Central memory CD4-positive, alpha-beta T cell (primary cell): ENCODE measurements at places on chromosomes 4 and X.
A peak's percentile ranks its signal among the peaks of the same experiment; 100 is the strongest.

- DNase-seq, result no peak
Observed at GRCh38 chr4:17284323-17285175, 227.3 kb downstream of the QDPR start.

DNA sequence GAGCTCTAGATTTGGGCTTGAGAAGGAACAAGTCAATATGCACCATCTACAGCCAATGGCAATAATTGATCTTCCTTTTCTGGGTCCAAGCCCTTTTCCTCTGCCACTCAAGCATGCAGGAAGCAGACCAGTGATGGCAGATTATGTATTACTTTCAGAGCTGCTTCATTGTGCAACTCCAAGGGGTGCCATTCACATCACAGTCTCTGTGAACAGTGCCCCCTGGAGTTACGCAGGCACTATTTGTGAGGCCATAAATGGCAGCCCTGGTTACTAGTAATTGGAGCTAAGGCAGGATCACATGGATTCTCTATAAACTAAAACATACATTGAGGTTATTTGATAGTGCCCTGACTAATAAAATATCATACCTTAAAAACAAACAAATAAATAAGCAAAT lies 313.4 kb upstream of the SLC7A11 start:
- no peak for DNase-seq

DNA sequence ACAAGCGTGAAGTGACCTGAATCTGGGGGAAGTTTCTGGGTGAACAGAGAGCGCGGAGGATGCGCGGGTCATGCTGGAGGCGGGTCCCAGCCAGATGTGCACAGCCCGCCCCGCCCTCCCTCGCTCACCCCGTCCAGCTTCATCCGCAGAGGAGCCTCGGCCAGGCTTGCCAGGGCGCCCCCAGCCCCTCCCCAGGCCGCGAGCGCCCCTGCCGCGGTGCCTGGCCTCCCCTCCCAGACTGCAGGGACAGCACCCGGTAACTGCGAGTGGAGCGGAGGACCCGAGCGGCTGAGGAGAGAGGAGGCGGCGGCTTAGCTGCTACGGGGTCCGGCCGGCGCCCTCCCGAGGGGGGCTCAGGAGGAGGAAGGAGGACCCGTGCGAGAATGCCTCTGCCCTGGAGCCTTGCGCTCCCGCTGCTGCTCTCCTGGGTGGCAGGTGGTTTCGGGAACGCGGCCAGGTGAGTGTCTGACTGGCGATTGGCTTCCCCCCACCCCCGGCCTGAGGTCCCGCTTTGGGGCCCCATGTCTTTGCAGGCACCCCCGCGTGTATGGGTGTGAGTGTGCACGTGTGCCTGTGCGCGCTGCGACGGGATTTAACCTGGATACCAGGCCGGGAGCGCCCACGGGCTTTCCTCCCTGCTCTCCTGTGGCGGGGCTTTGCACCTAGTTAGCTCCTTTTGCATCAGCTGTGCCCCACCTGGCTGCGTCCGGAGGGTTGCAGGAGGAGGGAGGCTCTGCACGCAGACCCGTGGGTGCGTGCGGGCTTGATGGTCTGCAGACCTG lies at the start of gene EGFL6:
TSS of gene EGFL6 (plus strand) at position 123 of the 782 bp plus-strand sequence. CDS start at position 384, 261 bp downstream.
- DNase-seq, result no peak

DNA sequence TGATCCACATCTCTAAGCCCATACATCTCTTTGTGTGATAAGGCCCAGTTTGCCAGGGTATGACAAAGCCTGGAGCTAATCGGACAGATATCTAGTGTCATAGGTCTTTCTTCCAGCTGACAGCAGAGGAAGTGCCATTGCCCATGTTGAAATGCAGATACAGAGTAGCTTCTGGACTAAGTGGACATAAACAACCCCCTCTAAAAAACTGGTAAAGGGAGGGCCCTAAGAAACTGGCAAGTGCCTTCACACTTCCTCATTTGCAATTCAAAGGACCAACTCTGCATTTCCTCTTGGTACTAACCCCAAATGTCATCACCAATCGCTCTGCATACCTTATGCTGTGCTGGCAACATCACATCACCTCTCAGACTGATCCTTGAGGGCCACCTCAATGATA lies 20.8 kb downstream of the ARHGEF6 start:
- DNase-seq, result no peak

DNA sequence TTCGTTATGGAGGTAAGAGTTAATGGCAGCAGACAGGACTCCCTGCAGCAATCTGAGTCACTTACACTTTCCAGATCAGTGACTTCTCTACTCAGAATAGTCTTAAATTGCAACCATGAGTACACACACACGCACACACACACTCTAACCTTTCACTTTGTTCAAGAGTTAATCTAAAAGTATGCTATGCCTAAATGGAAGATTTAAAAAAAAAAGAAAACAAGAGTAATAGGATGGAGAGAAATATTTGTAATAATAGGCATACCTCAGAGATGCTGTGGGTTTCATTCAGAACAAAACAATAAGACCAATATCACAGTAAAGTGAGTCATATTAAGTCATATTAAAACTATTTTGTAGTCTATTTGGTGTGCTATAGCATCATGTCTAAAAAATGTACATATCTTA lies 969.1 kb upstream of the PCDH10 start:
- no peak for DNase-seq

DNA sequence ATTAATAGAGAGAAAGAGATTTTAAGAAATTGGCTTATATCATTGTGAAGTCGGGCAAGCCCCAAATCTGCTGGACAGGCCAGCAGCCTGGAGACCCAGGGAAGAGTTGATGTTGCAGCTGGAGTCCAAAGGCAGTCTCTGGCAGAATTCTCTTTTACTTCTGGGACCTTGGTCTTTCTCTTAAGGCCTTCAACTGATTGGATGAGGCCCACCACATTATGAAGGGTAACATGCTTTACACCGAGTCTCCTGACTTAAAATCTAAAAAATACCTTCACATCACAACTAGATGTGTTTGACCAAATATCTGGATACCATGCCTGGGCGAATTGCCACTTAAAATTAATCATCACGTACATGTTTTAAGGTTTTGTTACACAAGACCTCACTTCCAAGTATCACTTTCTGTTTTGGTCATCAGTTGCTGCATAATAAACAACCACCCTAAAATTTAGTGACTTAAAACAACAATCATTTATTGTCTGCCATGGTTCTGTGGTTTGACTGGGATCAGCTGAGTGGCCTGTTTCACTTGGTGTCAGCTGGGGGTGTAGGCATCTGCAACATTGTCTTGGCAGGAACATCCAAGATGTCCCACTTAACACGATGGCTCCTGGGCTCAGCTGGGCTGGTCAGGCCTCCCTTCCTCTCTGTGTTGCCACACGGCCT lies 3.4 kb downstream of the CD38 start:
- DNase-seq, result no peak

DNA sequence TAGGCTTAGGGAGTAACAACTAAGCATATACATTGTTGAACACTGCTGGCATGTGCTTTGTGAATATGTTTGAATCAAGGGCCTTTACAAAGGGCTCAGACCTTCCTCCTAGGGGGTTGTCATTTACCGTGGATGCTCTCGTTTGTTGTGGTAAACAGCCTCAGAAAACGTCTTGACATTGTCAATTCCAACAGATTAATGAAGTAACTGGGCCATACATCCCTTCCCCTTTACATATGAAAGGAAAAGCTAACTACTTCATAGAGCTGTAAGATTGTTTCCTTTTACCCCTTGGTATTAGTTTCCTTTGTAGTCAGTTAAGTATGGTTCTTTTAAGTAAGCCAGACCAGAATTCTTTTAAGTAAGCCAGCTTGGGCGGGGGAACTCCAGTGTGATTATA lies 42.9 kb downstream of the FAT4 start:
- no peak for DNase-seq

- peak; percentile 37 for DNase-seq
Observed at GRCh38 chrX:22135994-22136684, 104.0 kb downstream of the PHEX start.

- no peak for DNase-seq
Observed at GRCh38 chr4:48669086-48669485, 111.0 kb downstream of the FRYL start.

- peak; percentile 68 for DNase-seq
Observed at GRCh38 chrX:131987252-131987651, 35.9 kb upstream of the STK26 start.

GRCh38 chrX:94288325-94288724 lies 614.3 kb downstream of the FAM133A start:
- DNase-seq, result no peak

- DNase-seq, result no peak
Observed at GRCh38 chr4:168555437-168555836, 58.6 kb downstream of the PALLD start.

DNA sequence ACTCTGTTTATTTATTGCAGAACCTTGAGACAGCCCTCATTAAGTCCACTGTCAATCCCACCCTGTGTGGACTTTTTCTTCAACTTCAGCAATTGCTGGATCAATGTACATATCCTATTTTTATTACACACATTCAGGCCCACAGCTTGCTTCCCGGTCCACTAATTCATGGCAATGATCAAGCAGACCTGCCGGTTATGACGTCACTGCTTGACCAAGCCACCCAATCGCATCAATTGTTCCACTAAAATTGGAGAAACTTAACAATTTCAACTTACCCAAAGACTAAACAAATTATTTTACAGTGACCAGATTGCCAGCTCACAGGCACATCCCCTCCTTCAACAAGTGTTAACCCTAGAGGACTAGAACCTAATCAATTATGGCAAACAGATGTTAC lies 240.4 kb upstream of the MAGEB18 start:
- no peak for DNase-seq

GRCh38 chrX:136021903-136022302 lies 36.7 kb downstream of the SLC9A6 start:
- DNase-seq, result no peak

DNA sequence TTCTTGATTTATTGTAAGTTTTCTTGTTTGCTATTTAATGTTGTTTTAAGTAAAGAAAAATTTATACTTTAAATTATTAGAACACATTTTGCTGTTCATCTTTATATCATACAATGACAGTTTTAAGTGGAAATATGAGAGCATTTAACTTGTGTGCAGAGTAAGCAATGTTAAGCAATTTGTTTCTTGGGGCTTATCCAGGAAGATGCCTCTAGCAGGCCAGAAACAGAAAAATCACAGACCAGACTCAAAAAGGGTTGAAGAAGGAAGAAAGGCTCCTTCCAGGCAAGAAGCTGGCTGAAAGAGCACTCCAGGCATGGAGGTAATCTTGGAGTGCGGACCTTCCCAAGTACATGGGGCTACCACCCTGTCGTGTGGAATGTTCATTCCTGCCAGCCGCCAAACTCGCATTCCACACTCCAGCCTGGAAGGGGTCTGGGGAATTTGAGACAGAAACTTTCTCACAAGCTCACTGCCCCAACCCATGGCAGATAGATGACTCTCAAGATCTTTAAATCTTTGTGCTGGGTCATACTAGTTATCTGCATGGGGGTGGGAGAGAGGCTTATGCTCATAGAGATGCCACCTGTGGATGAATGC lies 1521.3 kb upstream of the AGA start:
- no peak for DNase-seq

DNA sequence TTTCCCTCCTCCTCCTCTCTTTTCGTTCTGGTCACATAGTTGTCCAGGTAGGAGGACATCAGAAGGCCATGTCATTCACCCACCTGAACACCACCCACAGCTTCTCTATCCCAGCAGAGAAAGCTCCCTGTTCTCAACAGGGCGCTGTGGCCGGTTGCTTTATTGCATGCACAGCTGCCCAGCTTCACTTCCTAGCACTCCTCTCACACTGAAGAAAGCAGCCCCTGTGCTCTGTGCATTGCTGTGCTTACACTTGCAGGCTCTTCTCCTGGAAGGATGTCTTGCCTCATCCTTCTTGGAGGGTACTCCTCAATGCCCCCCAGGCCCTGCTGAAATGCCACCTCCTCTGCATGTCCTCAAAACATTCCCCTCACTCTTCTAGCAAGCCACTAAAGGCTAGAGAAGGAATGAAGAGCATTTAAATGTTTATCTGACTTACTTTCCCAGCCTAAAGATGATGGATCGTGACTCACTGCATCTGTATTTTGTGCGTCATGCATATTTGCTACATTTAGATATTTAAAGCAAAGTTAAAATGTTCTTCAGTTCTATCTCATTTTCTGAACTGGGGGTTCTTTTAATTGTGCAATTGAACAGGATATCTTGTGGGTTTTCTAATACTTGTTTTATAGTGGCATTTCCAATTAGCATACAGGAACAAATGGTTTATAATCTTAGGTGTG lies 186.4 kb upstream of the PUDP start:
- no peak for DNase-seq

DNA sequence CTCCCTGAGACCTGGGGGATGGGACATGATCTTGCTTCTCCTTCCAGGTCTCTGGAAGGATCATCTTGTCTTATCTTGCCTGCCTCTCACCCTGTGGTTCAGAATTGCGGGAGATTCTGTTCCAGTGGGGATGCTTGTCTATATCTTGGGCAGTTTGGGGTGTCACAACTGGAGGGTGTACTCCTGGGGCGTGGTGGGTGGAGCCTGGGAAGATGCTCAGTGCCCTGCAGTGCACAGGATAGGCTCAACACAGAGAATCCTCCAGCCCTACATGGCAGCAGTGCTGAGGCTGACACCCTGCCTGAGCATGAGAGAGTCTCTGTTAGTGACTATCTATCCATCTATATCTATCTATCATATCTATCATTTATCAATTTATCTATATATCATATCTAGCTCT lies 7.7 kb downstream of the P2RY8 start:
- no peak for DNase-seq

DNA sequence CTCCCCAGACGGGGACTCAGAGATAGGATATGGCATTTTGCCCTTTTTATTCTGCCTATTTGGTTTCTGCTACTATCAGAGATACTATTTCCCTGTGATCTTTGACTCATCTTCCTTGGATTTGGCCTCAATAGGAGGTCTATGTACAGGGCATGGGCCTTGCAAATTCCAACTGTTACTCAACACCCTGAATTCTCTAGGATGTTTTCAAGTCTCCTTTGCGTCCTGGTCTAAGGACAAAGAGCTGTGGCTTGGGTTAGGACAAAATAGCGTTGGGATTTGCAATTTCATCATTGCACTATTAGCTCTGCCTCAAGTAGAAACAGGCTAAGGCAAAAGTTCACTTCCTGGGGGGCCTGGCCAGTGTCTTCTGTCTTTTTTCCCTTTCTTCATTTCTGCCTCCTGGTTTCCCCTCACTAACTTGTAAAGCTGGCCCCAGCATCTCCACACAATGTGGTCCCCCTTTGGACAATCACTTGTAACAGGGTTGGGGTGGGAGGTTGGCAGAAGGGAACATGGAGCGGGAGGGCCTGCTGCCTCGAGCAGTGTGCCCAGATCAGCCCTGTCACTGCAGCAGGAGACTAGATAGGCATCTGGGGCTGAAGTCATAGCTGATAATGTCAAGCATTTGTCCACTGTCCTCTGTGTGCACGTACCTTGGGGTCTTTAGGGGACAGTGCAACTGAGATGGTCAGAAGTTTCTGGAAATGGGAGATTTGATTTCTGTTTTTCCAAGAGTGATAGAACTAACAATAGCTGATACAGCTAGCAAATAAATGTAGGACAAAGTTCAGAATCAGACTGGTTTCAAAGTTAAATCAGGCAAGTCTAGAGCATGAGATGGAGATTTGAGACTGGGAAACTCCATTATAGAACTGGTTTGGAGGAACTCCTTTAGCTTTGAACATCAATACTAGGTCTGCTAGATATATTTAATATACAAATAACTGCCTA lies 25.8 kb upstream of the STBD1 start:
- DNase-seq, result no peak
